Non-pigmented ciliary epithelial cell (primary cell): ENCODE measurements at places on chromosomes 6 and 20.

- DNase-seq, result no peak
Observed at GRCh38 chr20:62977613-62978560, 25.4 kb downstream of the SLC17A9 start.

- no peak for DNase-seq
Observed at GRCh38 chr20:58438970-58439808, 50.2 kb downstream of the VAPB start.

- DNase-seq, result no peak
Observed at GRCh38 chr6:166673309-166673708, 46.3 kb upstream of the RPS6KA2 start.

DNA sequence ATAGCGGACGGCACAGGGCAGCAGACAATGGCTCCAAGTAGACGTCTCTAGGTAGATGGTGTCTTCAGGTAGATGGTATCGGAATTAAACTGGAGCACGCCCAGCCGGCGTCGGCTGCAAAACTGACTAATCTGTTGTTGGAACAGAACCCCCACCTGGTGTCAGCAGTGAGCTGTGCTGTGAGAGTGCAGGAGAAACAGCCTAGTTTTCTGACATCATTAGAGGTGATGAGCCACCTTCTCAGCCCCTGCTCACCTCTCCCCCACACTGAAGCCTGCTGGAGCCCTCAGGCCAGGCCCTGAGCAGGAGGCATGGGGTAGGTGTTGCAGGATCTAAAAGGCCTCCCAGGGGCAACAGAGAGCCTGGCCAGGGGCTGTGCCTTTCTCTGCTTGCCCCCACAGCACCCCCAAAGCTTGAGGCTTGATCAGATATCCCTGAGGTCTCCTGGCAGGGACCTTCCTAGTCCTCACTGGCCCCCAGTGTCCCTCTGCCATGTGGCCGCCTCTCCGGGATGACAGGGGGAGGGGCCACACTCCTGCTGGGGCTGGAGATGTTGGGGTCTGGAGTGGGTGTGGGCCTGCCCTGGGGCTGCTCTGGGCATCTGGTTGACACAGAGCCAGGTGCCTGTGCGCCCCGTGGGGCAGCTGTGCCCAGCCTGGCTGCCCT lies 6.9 kb upstream of the HELZ2 start:
- no peak for DNase-seq

GRCh38 chr6:72322771-72323170 lies 299.1 kb upstream of the KCNQ5 start:
- no peak for DNase-seq

GRCh38 chr20:37408302-37409193 lies 62.6 kb downstream of the SRC start:
- DNase-seq, result no peak
